ENCODE measurements at places on chromosomes 5 and 9.

GRCh38 chr5:157990583-157991181 lies 131.7 kb upstream of the CLINT1 start:
- DNase-seq: no peak

- no peak for DNase-seq
Observed at GRCh38 chr9:114682846-114683245, 854 bp upstream of the TEX48 start.

- DNase-seq: no peak
Observed at GRCh38 chr9:111599092-111599954, at the start of gene PTGR1. TSS of gene PTGR1 (minus strand) at chr9:111599647. CDS start at chr9:111597422, 2,225 bp downstream.

DNA sequence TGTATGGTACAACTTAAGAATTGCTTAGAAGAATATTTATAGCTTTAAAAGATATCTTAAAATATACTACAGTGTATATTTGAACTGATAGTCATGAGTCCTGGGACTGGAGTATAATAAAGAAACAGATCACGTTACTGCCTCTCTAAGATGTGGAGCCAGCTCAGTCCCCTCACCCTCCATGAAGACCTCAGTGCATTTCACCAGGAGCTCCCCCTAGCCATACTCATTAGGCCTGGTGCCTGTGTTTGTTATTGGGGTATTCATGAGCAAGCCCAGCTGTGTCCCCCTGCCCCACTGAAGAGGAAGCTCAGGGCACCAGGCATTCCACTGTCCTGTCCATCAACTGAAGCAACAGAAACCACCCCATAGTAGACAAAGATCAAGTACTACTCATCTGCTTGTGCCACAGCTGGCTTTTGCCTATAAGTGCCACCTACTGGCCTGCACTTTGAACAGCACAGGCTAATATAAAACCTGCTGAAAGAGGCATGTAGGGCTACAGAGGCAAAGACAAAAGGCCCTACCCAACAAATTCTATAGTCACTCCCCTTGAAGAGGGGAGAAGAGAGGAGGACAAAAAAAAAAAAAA lies 850.2 kb upstream of the NUDT12 start:
- DNase-seq: peak; percentile 10

DNA sequence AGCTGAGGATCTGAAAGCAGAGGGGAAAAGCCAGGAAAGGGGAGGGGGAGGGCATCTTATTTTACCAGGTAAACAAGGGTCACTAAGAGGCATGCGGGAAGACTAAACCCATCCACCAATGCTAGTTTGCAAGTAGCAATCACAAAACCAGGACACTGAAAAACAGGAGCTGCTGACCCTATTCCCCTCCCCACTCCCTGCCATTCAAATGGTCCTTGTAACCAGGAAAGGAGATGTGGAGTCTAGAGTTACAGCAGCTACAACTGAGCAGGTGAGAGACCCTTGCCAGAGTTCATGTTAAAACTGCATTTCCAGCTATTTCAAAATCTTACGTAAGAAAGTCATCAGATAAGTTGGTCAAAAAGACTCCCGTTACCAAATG lies 85.3 kb upstream of the SIMC1 start:
- DNase-seq: no peak

Data from non-pigmented ciliary epithelial cell (primary cell).